Activated CD4-positive, alpha-beta T cell treated with anti-CD3 and anti-CD28 coated beads, Interleukin-2, amount 50 U/mL, for 4 hours (primary cell): ENCODE measurements at places on chromosomes 4 and X.
A peak's percentile ranks its signal among the peaks of the same experiment; 100 is the strongest.

DNA sequence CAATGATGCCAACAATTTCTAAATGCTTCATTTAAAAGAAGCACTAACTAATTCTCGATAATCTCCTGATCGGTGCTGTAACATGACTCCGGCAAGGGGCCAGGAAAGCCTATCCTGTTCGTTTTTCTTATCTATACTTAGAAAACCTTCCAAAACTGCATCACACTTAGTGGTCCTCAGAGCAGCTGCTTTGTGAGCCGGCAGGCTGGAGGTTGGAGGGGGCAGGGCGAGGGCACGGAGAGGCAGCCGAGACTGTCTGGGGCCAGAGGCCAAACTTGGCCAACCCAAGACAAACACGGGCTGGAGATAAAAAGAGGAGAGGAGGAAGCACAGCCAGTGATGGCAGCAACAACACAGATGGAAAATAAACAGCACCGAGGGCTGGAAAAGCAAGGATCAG is 455.7 kb downstream of the BCOR start:
- no peak for DNase-seq

DNA sequence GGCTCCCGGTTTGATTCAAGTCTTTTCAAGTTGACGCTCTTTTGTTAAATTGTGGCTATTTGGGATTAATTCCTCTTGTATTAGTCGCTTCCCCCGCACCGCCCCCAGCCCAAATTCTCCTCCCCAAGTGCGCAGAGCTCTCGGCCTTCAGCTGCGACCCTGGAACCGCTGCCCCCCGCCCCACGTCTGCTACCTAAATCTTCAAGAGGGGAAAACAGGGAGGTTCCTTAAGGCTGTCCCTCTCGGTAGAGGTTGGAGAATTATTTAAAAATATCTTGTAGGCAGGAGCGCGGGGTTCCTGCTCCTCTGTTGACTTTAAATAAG is 860 bp upstream of the RPS6KA3 start:
- no peak for DNase-seq

DNA sequence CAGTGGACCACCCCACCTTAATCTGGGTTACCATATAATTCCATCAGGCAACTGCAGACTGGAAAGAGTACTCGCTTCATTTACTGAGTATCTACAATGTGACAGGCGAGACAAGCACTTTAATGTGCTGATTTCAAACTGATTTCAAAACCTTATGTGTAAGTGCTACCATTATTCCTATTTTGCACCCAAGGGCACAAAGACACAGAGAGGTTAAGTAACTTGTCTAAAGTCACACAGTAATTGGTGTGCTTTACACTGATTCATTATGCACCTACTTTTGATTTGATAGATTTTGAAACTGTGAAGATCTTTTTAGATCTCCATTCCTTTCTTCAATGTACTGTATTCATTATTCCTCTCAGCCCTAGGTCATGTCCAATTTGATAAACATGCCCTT is 192.4 kb downstream of the MGST2 start:
- DNase-seq: no peak

- DNase-seq: no peak
Measured at GRCh38 chrX:66164931-66165330, 884 bp downstream of the HEPH start.

DNA sequence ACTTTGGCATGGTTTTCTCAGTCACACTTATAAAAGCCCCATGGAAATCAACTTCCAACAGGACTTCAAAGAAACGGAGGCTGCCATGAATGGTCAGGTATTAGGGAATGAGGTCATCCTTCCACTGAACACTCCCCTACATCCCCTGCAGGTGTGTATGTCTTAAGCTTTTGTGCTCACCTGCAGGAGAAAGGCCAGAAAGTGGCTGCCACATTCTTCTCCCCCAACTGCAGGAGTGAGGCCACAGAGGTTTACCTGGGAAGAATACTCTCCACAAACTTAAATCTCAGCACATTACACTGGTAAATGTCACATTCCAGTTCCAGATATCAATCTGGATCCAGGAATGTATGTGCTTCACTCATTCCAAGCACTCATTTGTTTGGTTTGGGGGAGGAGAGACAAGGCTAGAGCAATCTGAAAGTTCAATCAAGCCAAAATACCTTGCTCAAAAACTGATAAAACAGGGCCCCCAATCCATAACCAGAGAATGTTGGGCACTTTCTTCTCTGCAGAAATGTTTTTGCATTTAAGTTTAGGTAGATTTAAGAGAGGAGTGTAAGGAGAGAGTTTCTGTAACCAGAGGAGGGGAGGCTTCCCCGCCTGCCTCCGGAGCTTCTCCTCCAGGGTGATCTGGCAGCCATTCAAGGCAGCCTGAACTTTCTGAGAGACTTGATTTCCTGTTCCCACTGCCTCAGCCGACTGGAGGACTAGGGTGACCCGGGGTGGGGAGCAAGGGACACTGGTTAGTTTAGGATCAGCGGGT is 15.4 kb downstream of the FAM9C start:
- no peak for DNase-seq

GRCh38 chr4:151604238-151604637 is 156.6 kb downstream of the GATB start:
- DNase-seq: no peak

DNA sequence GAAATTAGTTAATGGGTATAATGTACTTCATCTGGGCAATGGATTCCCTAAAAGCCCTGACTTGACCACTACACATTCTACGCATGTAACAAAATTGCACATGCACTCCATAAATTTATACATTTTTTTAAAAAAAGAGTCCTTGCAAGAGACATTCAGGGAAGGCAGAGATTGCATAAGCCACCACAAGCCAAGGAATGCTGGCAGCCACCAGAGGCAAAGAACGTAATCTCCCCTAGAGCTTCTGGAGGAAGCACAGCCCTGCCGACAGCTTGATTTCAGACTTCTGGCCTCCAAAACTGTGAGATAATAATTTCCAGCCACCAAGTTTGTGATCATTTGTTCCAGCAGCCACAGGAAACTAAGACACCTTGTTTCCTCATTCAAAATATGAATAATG is 185.6 kb upstream of the GALNT7 start:
- DNase-seq: no peak

- DNase-seq: no peak
Measured at GRCh38 chr4:22356987-22357596, 158.8 kb downstream of the ADGRA3 start.

DNA sequence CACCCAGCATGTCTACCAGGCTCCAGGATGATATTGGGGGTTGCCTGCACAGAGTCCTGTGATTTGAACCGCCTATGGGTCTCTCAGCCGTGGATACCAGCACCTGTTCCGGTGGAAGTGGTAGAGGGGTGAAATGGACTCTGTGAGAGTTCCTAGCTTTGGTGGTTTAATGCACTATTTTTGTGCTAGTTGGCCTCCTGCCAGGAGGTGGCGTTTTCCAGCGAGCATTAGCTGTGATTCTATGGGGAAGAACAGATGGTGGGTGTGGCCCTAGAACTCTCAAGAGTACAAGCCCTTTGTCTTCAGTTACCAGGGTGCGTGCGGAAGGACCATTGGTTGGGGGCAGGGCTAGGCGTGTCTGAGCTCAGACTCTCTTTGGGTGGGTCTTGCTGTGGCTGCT is 316.9 kb upstream of the AMOT start:
- DNase-seq: no peak

- DNase-seq: no peak
Measured at GRCh38 chr4:184380707-184381106, 93.6 kb downstream of the IRF2 start.

DNA sequence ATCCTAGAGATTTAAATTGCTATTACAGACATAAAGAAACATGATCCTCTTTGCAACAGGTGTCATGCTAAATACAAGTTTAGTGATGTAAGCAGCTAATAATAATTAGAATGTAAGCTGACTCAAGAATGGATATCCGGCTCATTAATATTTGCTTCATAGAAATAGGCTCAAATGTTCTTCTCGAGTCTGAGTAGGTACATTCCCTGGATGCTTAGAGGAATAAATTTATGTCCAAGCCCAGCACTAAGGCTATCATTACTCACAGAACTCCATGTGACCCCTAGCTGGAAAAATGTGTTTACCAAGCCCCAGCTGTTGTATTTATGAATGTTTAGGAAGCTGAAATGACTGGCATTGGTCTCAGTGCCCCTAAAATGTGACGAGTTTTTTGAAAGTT is 87.6 kb upstream of the TSPAN7 start:
- DNase-seq: no peak

DNA sequence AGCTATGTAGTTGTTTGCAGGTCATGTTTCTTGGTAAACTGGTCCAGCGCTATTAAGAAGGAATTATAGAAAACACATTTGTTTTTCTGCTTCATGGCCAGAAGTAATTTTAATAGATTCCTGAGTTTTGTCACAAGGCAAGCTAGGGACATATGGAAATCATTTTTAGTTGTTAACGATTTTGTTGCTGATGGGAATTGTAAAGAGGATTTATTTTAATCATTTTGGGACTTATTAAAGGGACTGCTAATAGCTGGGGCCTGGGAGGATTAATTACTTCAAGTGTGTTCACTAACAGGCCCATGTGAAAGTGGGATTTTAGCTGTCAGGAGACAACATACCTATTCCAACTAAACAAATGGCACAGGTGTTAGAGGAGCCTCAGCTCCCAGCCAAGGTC is 492.0 kb upstream of the ARX start:
- DNase-seq: no peak

- no peak for DNase-seq
Measured at GRCh38 chr4:171639540-171639939, 173.7 kb upstream of the GALNTL6 start.

DNA sequence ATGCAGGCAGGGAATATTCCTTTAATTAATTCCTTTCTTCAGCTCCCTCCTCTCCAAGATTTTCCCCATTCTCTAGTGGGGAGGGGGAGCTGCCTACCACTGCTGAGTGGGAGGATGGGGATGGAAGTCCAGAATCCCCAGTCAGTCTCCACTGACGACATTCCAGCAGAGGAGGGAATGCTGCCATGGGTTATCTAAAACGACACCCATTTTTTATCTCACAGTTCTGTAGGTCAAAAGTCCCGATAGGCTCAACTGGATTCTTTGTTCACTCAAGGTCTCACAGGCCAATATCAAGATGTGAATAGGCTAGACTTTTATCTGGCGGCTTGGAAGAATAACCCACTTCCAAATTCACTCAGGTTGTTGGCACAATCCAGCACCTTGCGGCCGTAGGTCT is 64.4 kb downstream of the SH3KBP1 start:
- no peak for DNase-seq

GRCh38 chr4:147093206-147093605 is 147.5 kb upstream of the TTC29 start:
- no peak for DNase-seq

DNA sequence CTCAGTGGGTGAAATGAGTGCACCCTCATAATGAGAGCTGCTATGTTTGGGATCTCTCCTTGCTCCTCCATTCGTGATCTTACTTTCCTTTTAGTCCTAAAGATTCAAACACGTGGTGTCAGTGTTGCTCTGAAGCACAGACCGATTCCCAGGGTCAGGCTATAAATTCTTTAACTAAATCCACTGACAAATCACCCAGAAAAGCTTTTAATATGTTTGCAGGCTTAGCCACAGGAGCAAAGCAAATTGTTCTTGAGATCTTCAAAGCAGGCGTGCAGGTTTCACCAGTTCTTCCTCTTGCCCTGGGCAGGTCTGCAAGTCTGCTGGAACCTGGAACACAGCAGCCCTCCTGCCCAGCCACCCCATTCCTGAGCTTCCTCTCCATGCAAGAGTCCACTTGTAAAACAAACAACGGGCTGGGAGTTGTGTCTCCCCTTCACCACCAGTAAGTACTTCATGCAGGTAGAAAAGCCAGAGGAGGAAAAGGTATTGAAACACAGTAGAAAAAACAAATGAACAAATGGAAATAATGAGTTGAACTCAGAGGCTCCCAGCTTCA is 70.1 kb upstream of the ENPP6 start:
- no peak for DNase-seq

DNA sequence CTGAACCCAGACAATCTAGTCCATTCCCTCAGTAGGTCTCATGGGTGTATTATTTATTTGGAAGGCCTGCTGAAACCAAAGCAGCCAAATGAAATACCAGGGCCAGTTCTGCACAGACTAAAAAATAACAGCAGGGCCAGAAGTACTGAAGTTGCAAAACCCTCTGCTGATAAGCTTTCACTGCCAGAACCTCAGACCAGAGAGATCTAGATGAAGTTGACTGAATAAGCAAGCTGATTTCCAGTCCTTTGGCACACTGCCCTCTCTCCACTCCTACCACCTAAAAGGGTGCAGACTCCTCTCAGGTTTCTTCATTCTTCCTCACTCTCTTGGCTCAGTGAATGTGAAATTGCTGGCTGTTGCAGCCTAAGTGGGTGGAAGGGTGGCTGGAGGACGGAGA is 276.7 kb upstream of the KLF3 start:
- DNase-seq: no peak

DNA sequence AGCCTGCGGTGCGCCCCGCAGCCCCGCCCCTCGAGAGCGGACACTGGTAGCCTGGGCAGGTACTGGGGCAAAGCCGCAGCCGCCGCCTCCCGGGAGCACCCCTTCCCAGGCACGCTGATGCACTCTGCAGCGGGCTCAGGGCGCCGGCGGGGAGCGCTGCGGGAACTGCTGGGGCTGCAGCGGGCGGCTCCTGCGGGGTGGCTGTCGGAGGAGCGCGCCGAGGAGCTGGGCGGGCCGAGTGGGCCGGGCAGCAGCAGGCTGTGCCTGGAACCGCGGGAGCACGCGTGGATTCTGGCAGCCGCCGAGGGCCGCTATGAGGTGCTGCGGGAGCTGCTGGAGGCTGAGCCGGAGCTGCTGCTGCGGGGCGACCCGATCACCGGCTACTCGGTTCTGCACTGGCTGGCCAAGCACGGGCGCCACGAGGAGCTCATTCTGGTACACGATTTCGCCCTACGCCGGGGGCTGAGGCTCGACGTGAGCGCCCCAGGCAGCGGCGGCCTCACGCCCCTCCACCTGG is 401 bp downstream of the SOWAHD start:
- DNase-seq: peak; percentile 12

- no peak for DNase-seq
Measured at GRCh38 chr4:148565801-148566200, 123.6 kb upstream of the NR3C2 start.

- DNase-seq: no peak
Measured at GRCh38 chr4:27096142-27096824, 235.6 kb downstream of the STIM2 start.

GRCh38 chr4:65865489-65865888 is 195.2 kb upstream of the EPHA5 start:
- no peak for DNase-seq

DNA sequence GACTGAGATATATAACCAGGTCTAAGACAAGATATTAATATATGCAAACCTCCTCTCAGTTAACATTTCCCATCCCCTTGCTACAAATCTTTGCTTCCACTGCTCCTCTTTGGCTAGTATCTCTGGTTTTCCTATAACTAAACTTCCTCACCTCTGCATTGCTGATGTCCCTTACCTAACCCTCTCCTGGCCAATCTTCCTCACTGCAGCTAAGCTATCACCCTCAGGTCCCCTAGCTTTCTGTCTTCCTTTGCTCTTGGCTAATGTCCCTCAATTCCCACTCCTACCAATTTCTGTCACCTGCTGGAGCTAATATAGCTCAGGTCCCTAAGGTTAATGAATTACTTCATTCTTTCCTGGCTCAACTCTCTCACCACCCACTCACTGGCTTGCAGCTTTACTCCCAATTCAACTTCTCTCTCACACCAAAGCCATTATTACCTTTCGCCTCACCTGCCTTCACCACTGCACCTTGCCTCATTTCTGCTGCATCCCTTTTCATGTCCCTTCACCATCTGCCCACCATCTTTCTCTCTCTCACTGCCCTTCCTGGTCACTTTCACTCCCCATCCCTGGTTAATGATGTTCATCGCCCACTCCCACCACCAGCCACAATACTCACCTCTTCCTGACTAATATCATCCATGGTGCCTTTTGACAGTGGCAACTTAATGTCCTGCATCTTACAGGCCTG is 26.7 kb downstream of the SMC1A start:
- DNase-seq: no peak

GRCh38 chr4:818106-818921 is 7.6 kb downstream of the CPLX1 start:
- DNase-seq: no peak
